ENCODE measurements at places on chromosomes 2 and 18. TPM values are rescaled to one million over a fixed set of nuclear protein-coding genes. Genes with fewer than 3 reads are reported as not detected.

DNA sequence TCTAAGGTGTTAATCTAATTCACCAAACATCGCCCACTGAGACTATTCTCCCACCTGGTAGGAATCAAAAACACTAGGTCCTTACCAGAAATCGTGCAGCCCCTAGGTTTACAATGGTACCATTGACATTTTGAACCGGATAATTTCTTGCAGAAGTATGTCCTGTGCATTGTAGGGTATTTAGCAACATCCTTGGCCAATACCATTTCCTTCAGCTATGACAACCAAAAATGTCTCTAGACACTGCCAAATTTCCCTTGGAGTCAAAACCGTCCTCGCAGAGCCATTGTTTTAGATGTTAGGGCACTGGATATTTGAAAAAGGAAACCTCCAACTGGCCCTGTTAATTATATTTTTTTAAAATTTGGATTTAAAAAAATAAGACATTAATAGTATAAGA is 3.8 kb downstream of the VPS54 start:
- no peak overlapping the region for H3K27ac ChIP-seq
- H3K4me1 ChIP-seq = no peaks in the 10 kb centered on the region
- no peaks in the 10 kb centered on the region for H3K36me3 ChIP-seq
- no peak overlapping the region for H3K4me3 ChIP-seq
- H3K27me3 ChIP-seq = no peaks in the 10 kb centered on the region

GRCh38 chr18:76988827-76989646 is 143.5 kb downstream of the MBP start:
- peak overlapping the region; percentile 14 for H3K27ac ChIP-seq
- no peak for DNase-seq
- H3K27me3 ChIP-seq = no peaks in the 10 kb centered on the region
- no peaks in the 10 kb centered on the region for H3K36me3 ChIP-seq

DNA sequence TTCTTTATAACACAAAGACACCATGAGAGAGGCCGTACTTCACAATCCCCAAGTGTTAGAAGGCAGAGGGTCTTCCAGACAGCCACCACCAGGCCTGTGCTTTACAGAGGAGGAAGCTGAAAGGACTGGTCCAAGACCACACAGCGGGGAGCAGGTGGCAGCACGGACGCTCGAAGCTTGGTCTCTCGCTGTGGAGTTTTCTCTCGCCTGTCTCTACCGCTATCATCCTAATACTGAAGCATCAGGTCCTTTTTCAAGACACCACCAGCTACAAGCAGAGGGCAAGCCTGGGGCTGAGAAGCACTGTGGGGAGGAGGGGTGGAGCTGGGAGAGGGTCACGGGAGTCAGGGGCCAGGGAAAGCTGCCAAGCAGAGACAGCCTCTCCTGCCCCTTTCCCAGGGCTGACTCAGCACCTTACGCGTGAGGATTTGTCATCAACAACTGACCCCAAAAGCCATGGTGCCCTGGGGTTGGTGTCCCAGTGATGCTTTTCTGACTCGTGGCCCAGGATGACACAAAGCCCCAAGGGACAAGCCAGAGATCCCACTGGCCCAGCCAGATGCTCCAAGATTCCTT is 31.9 kb upstream of the FOSL2 start:
- peaks cover 41% of the 10 kb centered on the region for H3K4me1 ChIP-seq
- no peaks in the 10 kb centered on the region for H3K36me3 ChIP-seq
- no peak overlapping the region for H3K27ac ChIP-seq
- H3K4me3 ChIP-seq = no peak overlapping the region

GRCh38 chr2:196537311-196537710 is 102.2 kb upstream of the CCDC150 start:
- DNase-seq = no peak
- H3K4me3 ChIP-seq = no peak overlapping the region
- no peaks in the 10 kb centered on the region for H3K36me3 ChIP-seq
- no peaks in the 10 kb centered on the region for H3K4me1 ChIP-seq

DNA sequence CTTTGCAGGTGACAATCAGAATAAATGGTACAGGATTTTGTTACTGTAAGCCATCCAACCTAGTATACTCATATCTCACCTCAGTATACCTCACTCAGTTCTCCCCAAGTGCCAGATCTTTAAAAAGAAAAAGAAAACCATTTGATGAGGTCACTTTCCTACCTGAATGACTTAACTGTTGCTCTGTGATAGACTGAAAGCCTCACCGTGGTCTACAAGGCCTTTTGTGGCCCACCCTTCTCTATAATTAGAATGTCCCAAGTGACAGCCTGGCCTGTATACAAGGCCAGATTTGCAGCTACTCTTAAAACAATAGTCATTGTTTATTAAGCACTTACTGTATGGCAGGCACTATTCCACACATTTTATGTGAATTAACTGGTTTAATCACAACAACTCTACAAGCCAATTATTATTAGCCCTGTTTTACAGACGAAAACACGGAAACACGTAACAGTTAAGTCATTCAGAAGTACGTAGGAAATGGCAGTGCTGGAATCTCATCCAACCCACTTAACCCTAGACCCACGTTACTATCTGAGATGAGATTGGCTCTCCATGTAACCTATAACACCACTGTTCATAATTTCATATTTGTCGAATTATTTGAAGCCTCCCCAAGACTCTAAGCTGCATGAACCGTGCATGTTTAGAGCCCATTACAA is 28.3 kb downstream of the PKP4 start:
- H3K27ac ChIP-seq = no peak overlapping the region
- no peaks in the 10 kb centered on the region for H3K27me3 ChIP-seq
- H3K36me3 ChIP-seq = no peaks in the 10 kb centered on the region
- H3K4me3 ChIP-seq = no peak overlapping the region
- H3K4me1 ChIP-seq = no peaks in the 10 kb centered on the region

- H3K4me1 ChIP-seq = no peaks in the 10 kb centered on the region
- no peak for DNase-seq
- no peaks in the 10 kb centered on the region for H3K36me3 ChIP-seq
These were observed 156.9 kb downstream of the LAMA1 start for GRCh38 chr18:6960656-6961055.

Gene DNAH6
- total RNA-seq = 4.2 TPM

GRCh38 chr2:8046849-8047248 is 635.0 kb upstream of the ID2 start:
- no peak for DNase-seq
- H3K27me3 ChIP-seq = no peaks in the 10 kb centered on the region
- no peak overlapping the region for H3K27ac ChIP-seq
- H3K4me1 ChIP-seq = no peaks in the 10 kb centered on the region
- no peak overlapping the region for H3K4me3 ChIP-seq
- no peaks in the 10 kb centered on the region for H3K36me3 ChIP-seq

Gene IL1R2
- total RNA-seq = 10.0 TPM

DNA sequence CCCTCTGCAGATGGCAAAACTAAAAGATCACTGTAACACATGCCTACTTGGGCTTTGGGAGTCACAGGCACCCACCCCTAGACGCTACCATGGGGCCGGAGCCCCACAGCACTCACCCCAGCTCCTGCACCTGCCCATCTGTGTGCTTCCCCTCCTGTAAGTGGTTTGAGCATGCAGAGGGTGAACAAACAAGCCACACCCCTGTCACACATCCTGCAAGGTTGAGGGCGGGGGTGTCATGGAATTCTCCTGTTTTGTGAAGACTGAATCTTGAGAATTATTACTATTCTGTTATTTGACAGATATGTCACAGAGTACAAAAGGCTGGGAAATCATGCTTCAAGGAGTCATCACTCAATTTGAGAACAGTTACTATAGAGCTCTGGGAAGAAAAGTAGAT is 60.9 kb downstream of the RFTN2 start:
- no peaks in the 10 kb centered on the region for H3K4me1 ChIP-seq
- no peak for DNase-seq
- no peak overlapping the region for H3K27ac ChIP-seq
- no peaks in the 10 kb centered on the region for H3K36me3 ChIP-seq

GRCh38 chr2:128591861-128592822 is 273.5 kb upstream of the HS6ST1 start:
- no peaks in the 10 kb centered on the region for H3K36me3 ChIP-seq
- H3K27me3 ChIP-seq = no peaks in the 10 kb centered on the region
- no peak for DNase-seq
- H3K4me1 ChIP-seq = no peaks in the 10 kb centered on the region

DNA sequence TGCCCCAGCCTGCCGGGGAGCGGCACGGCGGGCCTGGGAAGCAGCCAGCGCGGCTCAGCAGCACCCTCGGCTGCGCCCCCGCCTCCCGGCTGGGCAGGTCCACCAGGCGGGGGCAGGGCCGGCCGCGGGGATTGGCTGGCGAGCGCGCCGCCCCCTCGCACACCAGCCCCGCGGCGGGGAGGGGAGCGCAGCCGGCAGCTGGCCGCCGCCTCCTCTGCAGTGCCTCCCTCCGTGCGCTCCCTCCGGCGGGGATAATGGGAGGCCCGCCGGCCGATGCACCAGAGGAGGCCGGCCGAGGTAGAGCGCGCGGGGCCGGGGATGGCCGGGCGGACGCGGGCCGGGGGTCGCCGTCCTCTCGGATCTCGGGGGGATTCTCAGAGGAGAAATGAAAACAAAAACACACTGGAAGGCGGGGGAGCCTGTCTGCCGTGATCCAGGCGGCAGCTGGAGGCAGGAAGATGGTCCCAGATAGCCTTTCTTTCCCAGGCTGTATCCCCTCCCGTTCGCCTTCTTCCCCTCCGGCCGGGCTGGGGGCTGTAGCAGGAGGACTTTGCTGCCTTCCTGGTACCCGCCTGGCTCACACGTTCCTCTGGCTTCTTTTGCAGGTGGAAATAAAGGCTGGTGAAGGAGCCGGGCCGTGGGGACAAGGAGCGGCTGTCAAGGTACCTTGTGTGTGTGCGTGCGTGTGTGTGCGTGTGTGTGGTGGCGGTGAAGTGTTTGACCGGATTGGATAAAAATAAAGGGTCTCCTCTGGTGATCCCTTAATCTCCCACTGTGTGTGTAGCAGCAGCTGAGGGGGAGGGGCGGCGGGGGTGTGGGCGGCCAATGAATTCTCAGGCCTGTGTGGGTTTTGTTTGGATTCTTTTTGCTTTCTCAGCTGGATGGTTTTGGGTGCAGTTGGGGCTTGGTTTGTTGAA is 18.1 kb downstream of the TET3 start:
- peak overlapping the region; percentile 58 for H3K4me3 ChIP-seq
- no peaks in the 10 kb centered on the region for H3K36me3 ChIP-seq
- DNase-seq = peak; percentile 90
- peak overlapping the region; percentile 77 for H3K27ac ChIP-seq
- H3K4me1 ChIP-seq = peaks cover 3% of the 10 kb centered on the region

Gene POTEF
- total RNA-seq = not detected

- H3K4me3 ChIP-seq = no peak overlapping the region
- no peaks in the 10 kb centered on the region for H3K36me3 ChIP-seq
- no peak overlapping the region for H3K27ac ChIP-seq
- H3K27me3 ChIP-seq = no peaks in the 10 kb centered on the region
- no peaks in the 10 kb centered on the region for H3K4me1 ChIP-seq
- no peak for DNase-seq
These were observed 179.8 kb downstream of the LTBP1 start for GRCh38 chr2:33126552-33126951.

Gene FAM237A
- total RNA-seq = not detected

DNA sequence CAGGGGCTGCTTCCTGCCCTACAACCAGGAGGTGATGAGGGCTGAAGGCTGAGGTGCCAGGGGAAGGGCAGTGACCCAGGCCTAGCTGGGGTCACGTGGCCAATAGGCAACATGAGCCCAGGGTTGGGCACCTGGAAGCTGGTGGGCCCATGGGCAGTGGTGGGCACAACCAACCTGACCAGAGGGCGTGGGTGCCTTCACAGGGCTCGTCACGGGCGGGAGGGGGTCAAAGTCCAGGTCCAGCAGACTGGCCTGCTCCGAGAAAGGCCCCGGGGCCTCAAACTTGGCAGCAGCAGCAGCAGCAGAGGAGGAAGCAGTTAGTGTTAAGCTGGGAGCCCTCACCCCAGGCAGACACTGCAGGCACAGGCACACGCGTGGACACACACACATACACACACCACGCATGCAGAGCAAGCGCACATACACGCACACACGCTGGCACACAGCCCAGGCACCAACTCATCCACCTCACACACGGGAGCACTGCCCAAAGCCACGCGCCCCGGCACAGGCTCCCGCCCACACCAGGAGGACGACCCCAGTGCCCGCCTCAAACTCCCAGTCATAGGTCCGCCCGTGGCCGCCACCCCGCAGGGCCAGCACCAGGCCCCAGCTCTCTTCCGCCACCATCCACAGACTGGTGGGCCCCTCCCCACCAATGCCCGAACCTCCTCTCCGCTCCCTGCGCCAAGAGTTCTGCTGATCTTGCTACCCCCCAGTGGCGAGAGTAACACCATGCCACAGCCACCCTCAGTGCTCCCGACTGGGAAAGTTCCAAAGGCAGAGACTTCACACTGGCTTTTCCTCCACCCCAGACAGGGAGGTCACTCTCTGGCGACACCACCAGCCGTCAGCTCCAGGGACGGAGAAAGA is 53.0 kb downstream of the BIN1 start:
- H3K36me3 ChIP-seq = peaks cover 2% of the 10 kb centered on the region
- H3K4me1 ChIP-seq = no peaks in the 10 kb centered on the region
- no peak overlapping the region for H3K27ac ChIP-seq
- DNase-seq = no peak

Gene FOXI3
- total RNA-seq = not detected

DNA sequence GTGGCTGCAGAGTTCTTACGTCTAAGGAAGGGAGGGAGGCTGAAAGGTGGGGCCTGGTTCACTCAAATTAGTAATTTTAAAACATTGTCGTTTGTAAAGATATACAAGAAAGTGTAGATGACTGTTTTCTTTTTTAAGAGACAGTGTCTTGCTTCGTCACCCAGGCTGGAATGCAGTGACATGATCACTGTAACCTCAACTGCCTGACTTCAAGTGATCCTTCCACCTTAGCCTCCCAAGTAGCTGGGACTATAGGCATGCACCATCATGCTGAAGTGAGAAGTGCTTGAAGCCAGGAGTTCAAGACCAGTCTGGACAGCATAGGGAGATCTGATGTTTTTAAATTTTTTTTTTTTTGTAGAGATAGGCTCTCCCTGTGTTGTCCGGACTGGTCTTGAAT is 52.9 kb downstream of the HNRNPLL start:
- DNase-seq = no peak
- no peaks in the 10 kb centered on the region for H3K27me3 ChIP-seq
- no peak overlapping the region for H3K27ac ChIP-seq
- no peaks in the 10 kb centered on the region for H3K4me1 ChIP-seq
- no peak overlapping the region for H3K4me3 ChIP-seq
- H3K36me3 ChIP-seq = no peaks in the 10 kb centered on the region

Gene EPB41L3
- 251 TPM for total RNA-seq

Gene HOXD3
- 7.9 TPM for total RNA-seq

GRCh38 chr18:76483780-76484179 is 11.3 kb downstream of the ZNF516 start:
- H3K36me3 ChIP-seq = no peaks in the 10 kb centered on the region
- no peak for DNase-seq
- H3K27me3 ChIP-seq = no peaks in the 10 kb centered on the region
- no peaks in the 10 kb centered on the region for H3K4me1 ChIP-seq
- no peak overlapping the region for H3K27ac ChIP-seq

GRCh38 chr2:9205963-9206948 is at the start of gene ASAP2:
Gene ASAP2 (plus strand): TSS chr2:9206812. CDS start chr2:9207105, 293 bp downstream.
- H3K27me3 ChIP-seq = no peaks in the 10 kb centered on the region
- no peaks in the 10 kb centered on the region for H3K36me3 ChIP-seq
- no peak for DNase-seq

- no peak overlapping the region for H3K27ac ChIP-seq
- DNase-seq = no peak
- peaks cover 6% of the 10 kb centered on the region for H3K4me1 ChIP-seq
- H3K27me3 ChIP-seq = no peaks in the 10 kb centered on the region
- H3K4me3 ChIP-seq = no peak overlapping the region
- no peaks in the 10 kb centered on the region for H3K36me3 ChIP-seq
These were observed 43.0 kb downstream of the PTPN2 start for GRCh38 chr18:12841070-12841469.

Gene CPSF3
- 20.1 TPM for total RNA-seq

GRCh38 chr2:33298233-33298632 is 178.2 kb upstream of the RASGRP3 start:
- no peaks in the 10 kb centered on the region for H3K36me3 ChIP-seq
- no peak overlapping the region for H3K4me3 ChIP-seq
- no peak overlapping the region for H3K27ac ChIP-seq
- no peak for DNase-seq
- H3K4me1 ChIP-seq = no peaks in the 10 kb centered on the region

All from Peyer's patch (tissue), 4 donors.